SJCRH30 (cell line): ENCODE measurements at places on chromosomes 5 and 9.

DNA sequence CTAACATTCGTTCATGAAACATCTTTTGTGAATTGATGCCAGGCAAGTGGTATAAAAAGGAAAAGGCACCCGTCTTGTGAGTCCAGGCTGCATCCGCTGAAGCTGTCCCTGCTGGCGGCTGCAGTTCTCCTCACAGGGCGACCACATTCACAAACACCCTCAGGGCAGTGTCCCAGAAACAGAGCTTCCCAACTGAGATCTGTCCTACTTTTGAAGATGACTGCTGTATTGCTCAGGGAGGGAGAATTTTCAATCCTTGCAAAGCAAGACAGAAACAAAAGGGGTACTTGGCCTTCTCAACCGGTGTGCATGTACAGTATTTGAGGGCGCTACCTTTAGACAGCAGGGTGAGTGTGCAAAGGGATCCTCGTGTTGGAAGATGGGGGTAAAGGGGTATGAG, 316.1 kb downstream of the GADD45G start:
- no peak for DNase-seq

DNA sequence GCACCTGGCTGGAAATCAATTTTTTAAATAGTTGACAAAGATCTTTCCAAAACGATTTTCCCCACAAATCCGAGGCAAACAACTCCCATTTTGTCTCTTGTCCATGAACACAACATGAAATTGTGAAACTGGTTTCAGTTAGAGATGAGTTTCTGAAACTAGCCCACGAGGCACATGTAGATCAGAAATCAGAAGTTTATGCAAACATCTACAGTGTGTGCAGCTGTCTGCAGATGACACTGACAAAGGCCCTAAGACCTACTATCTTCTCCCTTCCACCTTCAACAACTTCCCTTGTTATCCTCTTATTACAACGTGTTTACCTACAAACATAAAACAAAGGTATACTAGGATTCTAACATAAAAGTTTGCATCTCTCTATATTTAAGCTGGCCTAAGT, 183.3 kb downstream of the DIRAS2 start:
- DNase-seq = no peak

DNA sequence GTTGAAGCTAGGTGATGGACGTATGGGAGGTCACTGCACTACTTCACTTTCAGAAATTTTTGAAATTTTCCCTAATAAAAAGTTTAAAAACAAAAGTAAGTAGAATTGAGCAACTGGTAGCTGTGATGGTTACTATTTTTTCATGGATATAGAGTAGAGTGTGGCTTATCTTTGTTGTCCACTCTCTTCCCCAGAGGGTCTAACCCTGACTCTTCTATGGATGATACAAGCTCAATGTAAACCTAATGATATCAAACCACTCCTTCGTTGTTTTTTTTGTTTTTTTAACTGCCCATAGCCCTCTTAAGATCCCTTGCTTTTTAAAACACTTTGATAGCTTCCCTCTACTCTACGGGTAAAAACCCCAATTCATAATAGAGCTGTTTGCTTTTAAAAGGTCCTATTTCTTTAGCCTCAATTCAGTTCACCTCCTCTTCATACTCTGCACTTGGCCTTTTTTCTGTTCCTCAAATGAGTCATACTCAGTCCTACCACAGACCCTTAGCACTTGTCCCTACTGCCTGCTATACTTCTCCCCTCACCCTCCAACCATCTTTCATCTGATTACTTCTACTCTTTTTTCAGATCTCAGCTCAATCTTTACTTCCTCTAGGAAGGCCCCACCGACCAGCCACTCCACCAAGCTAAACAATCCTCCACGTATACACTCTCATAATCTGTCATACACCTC, 2.6 kb downstream of the HDAC3 start:
- DNase-seq = no peak

- DNase-seq = no peak
Observed at GRCh38 chr5:128667152-128667551, 129.1 kb upstream of the FBN2 start.

- no peak for DNase-seq
Observed at GRCh38 chr5:32103521-32103920, 70.6 kb downstream of the GOLPH3 start.

DNA sequence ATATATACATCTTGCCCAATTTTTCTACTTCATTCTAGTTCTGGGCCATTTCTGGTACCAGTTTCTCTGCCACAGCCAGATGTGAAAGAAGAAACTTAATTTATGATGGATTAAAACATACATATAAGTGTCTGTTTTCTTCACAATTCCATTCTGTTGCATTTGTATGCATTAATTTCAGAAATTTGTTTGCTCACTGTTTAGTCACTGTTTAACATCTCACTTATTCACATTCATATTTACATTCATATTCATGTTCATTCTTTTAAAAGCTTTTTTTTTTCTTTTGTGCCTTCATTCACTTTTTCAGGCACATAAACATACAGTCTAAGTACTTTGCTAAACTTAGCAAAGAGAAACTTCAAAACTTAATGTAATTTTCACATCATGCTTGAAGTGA, 684.0 kb upstream of the CDH9 start:
- DNase-seq = no peak

DNA sequence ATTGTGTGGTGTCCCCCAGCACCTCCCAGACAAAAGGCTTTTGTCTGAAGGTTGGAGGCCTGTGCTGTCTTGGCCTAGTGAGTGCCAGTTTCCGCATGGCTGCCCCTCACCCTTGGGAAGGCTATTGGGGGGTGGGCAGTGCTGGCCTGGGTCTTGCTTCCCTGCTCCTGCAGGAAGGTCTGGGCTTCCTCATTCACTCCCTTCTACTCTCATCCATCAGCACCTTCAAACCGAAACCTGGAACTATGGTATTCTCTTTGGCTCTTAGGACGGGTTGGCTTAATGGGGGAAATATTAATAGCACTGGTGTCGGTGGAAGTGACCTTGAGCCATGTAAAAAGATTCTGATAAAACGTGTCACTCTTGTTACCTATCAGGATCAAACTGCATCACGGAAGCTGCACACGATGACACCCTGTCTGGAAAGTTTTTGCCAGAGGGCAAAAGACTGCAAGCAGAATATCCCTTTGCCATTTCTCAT, 34.0 kb upstream of the GLRX start:
- DNase-seq = no peak

DNA sequence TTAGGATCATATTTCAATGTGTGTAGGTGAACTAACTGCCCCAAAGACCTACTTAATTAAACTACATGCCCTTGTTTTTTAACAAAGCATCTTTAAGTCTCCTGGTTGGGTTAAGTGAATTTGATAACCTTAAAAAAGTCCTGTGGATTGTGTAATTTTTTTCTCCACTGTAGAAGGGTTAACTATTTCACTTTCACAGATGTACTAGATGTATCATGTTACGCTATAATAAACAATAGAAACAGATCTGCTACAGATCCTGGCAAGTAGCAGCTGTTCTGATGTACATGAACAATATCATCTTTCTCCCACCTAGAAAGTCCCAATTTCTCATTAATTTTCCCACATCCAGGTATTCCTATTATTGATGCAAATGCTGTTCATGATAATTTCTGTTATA, 18.9 kb downstream of the KIF24 start:
- DNase-seq = no peak
